ENCODE measurements at places on chromosomes 2 and 18.

GRCh38 chr2:5203134-5203755 is 488.9 kb upstream of the SOX11 start:
- DNase-seq: no peak

GRCh38 chr18:41324020-41324791 is 630.8 kb upstream of the PIK3C3 start:
- no peak for DNase-seq

DNA sequence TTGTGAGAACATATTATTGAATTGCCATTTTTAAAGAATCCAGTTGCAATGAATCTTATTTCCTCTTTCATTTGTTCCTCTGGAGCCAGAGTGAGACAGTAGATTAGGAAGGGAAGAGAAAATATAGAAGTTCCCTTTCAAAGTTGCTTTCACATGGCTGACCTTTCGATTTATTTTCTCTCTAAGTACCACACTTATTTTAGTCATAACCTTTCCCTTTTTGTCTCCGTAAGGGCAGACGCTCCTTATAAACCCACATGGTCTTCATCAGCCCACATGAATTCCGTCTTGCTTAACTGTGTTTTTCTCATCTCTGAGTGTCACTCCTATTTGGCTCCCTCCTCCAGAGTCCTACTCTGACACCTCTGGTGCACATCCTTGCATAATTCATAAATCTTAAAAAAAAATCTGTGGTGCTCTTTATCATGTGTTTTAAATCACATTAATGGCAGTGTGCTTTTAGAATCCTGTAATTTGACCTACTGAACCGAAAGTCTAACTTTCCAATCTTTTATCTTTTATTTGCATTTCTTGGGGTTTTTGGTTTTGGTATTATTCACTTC is 38.5 kb upstream of the ZNF396 start:
- no peak for DNase-seq

GRCh38 chr2:9327873-9328352 is 95.4 kb downstream of the ITGB1BP1 start:
- DNase-seq: no peak

GRCh38 chr2:67895227-67895941 is 167.4 kb downstream of the C1D start:
- no peak for DNase-seq

GRCh38 chr2:113705982-113706523 is 50.4 kb downstream of the SLC35F5 start:
- no peak for DNase-seq

DNA sequence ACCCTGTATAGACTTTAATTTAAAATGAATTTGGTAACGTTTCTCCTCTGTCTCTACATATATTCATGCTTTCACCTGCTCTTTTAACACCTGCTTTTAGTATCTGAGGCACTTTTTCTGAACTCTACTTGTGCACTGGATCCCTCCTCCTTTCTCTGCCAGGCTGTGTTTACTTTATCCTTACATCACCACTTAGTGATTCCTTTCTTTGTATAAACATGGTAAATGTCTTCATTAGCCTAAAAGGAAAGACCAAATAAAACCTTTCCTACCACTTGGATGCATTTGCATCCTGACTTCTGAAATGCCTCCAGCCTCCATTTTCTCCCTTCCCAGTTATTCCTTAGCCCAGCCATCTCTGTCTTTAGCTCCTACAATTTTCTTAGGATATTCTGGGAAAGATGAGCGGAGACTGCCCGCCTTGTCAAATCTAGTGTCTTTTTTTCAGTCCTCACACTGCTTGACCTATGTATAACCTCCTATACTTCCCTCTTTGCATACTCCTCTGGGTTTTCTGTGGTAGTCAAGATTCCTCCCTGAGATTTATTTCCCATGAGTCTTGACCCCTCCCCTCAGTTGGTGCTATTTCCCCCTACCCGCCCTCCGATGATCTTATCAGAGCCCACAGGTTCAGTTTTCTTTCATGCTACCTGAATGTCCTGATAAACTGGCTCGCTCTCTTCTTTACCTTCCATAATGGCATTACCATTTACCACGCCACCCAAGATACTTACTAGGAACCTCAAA is 44.8 kb downstream of the REL start:
- DNase-seq: no peak

- DNase-seq: no peak
These were observed 786.3 kb upstream of the FSHR start for GRCh38 chr2:49940626-49941025.

- DNase-seq: no peak
These were observed 44.2 kb downstream of the ZEB2 start for GRCh38 chr2:144475569-144476275.

DNA sequence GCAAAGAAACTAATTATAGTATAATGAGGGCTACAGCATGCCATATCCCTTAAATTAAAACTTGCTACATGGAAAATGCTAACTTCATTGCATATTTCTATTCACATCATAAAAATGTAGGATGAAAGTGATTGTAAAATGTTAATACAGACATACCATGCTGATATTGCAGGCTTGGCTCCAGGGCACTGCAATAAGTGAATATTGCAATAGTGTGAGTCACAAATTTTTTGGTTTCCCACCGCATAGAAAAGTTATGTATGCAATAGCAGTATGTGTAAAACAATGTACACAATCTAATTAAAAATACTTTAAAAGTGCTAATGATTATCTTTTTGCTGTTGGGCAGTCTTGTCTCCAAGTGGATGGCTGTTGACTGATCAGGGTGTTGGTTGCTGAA is 162.1 kb downstream of the CD8B2 start:
- DNase-seq: no peak

GRCh38 chr2:209613649-209614305 is 157.9 kb upstream of the UNC80 start:
- no peak for DNase-seq

DNA sequence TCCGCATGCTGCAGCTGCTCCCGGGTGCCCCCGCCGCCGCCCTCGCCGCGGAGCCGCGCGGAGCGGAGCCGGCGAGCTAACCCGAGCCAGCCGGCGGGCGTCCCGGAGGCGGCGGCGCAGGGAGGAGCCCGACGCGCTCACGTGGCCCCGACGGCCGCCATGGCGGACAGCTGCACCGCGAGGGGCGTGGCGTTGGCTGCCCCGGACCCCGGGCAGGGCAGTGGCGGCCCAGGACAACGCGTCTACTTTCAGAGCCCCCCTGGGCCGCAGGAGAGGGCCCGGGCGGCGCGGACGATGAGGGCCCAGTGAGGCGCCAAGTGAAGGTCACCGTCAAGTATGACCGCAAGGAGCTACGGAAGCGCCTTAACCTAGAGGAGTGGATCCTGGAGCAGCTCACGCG is 30.0 kb upstream of the CCNYL1 start:
- no peak for DNase-seq

DNA sequence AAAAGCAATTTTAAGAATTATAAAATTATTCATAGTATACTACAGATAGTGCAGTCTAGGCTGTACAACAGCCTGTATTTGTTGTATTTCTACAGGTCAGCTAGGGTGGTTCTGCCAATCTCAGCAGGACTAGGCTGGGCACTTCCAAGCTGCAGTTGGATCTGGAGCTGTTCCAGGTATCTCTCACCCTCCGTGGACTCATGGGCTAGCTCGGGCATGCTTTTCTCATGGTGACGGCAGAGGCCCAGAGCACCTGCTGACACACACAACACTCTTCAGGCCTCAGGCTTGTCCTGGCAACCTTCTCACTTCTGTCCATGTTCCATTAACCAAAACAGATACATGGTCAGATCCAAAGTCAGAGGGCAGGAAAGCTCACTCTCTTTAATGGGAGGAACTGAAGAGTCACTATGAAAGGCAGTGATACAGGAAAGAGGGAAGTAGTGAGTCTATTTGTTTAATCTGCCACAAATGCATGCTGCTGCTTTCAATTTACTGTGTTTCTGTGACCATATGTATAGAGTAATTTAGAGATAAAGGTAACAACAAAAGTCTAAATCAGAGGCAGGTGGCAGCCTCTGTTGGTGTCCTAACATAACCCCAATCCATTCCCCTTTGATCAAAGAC is 462.4 kb upstream of the ACVR2A start:
- DNase-seq: no peak

DNA sequence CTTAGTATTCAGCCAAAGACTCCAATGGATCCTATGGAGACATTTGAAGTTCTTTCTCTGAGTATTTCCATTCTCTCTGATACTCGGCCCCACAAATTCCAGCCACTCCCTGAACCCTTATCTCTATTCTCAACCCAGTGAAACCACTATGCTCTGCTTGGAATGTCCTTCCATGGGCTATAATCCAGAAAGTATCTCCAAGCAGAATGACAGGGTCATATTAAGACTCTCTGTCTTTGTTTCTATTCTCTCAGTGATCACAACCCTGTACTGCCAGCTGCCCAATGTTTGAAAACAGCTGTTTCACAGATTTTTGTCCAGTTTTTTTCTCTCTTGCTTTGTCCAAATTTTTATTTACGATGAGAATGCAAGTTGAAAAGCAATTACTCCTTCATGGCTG is 21.9 kb downstream of the CHMP3 start:
- no peak for DNase-seq

GRCh38 chr2:66730441-66730840 is 295.5 kb downstream of the MEIS1 start:
- DNase-seq: no peak

DNA sequence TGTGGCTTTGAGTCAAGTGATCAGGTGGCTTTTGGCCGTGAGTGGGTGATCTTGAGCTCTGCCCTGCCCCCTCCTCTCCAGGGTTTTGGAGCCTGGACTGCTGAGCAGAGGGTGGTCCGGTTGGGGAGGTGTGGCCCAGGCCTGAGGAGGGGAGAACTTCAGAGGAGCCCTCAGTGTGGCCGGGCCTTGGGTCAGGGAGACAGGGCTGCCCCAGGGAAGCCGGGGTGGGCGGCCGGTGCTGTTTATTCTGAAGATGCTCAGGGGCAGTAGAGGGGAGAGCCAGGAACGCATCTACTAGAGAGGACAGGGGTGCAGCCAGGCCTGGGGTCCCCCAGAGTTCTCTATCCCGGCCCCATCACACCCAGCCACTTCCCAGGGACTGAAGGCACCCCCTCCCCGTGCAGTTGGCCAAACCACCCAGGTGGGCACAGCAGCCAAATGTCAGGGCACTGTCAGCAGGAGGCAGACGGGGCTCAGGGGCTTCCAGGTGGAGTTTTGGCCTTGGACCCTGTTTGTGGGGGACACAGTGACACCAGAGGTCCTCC is 963 bp downstream of the ERFE start:
- DNase-seq: no peak

- DNase-seq: no peak
These were observed 70.8 kb upstream of the EPB41L5 start for GRCh38 chr2:119941981-119942513.

- no peak for DNase-seq
These were observed 975.6 kb downstream of the DCDC2C start for GRCh38 chr2:4678927-4679326.

GRCh38 chr2:68000170-68000825 is 62.5 kb downstream of the C1D start:
- no peak for DNase-seq

GRCh38 chr2:131034122-131035051 is 58.9 kb downstream of the FAM168B start:
- DNase-seq: no peak

- DNase-seq: no peak
These were observed 63.7 kb downstream of the ZNF532 start for GRCh38 chr18:58928386-58928785.

GRCh38 chr2:222294996-222295367 is 3.8 kb downstream of the PAX3 start:
- DNase-seq: no peak

DNA sequence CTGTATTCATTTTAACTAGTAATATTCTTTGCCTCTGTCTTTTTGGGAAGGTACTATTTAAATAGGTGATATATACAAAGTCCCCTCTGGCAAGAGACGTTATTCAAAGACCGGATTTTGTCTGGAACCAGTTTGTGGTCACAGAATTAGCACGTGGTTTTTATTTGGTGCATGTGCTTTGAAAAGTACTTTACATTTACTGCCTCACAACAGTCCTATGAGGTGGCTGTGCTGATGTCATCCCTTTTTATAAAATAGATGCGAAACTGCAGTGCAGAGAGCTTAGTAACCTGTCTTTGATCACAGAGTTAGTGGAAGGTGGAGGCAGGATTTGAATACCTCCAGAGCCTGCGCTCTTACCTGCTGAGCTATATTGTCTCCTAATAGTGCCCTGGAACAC is 4.0 kb downstream of the LPIN1 start:
- DNase-seq: peak; percentile 28

GRCh38 chr2:129748653-129749052 is 230.8 kb upstream of the RAB6C start:
- no peak for DNase-seq

DNA sequence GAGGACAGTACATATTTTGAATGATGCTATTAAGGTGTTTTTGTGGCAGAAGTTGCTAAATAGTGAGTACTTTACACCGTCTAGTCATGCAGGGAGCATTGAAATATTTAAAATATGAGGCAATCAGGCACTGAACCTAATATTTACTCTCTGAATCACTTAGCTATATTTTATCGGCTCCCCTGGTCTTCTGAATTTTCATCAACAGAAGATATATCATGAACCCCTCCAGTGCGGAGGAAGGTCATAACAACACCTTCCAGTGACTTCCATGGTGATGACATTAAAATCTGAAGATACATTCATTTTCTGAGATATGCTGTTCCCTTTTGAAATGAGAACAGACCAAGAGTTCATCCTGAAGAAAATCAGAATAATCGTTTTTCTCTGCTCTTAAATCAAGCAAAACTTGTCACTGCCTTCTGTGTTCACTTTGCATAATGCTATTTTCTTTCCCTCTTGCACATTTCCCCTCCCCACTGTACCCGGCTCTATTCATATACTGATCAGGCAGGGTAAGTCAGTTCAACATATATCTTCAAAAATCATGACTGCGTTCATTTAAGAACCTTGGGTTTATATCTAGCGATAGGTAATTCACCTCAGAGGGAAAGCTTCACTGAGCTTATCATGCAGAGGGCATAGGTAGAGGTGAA is 729.9 kb upstream of the GYPC start:
- DNase-seq: no peak

- no peak for DNase-seq
These were observed 102.3 kb downstream of the SGPP2 start for GRCh38 chr2:222526480-222527277.

- no peak for DNase-seq
These were observed 112.8 kb upstream of the MAP3K20 start for GRCh38 chr2:172962824-172963223.

GRCh38 chr2:157058161-157058560 is 199.3 kb upstream of the GALNT5 start:
- DNase-seq: no peak

Measured in activated T-cell treated with anti-CD3 and anti-CD28 coated beads for 4 hours (primary cell).